ENCODE measurements at places on chromosomes 6 and 20.

- no peak for DNase-seq
These were observed 191.2 kb downstream of the ZNF217 start for GRCh38 chr20:53402233-53403005.

DNA sequence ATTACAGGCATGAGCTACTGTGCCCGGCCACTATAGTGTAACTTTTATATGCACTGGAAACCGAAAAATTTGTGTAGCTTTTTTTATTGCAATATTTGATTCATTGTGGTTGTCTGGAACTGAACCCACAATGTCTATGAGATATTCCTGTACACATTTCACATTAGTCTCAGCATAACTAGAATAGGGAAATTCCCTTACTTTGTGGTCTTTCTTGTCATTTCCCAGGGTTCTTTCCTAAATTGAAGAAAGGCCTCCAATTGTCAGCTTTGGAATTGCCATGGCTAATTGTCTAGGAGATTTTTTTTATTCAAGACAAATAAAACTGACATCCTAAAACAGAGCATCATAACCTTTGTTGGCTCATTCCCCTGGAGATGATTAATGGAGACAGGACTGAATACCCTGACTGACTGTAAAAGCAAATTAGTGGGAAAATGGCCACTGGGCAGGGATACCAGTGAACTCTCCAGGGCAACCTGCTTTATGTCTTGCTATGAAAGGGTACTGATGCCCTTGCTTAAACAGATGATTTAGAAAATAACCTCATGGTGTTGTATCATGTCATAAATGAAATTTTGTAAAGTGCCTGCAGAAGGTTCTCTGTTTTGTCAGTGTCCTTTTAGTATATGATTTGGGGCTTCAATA, 576.9 kb downstream of the RFPL4B start:
- no peak for DNase-seq

DNA sequence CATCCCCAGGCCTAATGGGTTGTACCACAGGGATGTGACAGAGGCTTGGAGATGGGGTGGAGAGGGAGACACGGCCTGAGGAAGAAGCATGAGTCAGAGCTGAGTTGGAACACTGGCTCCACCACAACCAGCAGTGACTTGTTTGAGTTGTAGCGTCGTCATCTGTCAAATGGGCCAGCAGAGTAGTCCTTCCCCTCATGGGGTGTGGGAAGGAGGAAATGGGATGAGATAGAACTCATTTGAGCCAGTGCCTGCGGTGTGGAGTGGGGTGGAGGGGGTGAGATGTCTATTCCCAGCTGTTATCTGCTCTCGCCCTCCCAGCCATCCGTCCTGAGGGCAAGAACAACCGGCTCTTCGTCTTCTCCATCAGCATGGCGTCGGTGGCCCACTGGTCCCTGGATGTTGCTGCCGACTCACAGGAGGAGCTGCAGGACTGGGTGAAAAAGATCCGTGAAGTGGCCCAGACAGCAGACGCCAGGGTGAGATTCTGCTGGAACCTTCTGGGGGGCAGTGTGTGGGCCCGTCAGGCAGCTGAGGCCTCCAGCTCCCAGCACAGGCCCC, 32.5 kb downstream of the PLCG1 start:
- no peak for DNase-seq

DNA sequence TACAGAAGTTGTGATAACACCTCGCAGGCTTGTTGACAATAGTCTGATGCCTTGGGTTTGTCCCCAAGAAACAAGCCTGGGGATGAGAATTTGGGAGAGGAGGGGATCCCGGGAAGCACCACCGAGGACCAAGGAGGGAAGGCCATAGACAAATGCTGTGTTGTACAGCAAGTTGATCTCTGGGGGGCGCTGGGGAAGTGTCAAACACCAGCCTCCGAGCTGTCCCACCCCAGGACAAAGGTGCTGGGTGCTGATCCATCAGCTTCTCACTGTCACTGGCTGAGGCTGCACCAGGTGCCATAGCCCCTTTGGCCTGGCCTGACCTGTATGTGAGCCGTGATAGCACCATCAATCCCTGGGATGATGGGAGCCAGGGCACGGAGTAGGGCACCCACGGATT, 64.0 kb downstream of the SYNDIG1 start:
- DNase-seq: no peak

DNA sequence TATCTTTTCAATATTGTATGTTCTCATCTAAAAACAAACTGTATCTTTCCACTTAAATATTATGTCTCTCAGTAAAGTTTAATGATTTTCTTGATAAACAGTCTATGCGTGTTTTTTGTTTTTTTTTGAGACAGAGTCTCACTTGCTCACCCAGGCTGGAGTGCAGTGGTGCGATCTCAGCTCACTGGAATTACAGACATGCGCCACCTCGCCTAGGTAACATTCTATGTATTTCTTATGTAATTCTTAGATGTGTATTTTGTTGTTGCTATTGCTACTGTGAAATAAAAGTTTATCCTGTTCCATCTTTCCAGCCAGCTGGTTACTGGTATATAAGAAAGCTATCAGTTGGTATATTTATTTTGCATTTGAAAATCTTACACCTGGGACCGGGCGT, 29.4 kb downstream of the ABHD12 start:
- no peak for DNase-seq

- no peak for DNase-seq
These were observed 21.6 kb downstream of the DSE start for GRCh38 chr6:116392132-116393013.

GRCh38 chr20:41367956-41368355, 1.3 kb upstream of the EMILIN3 start:
- DNase-seq: no peak
